ENCODE measurements at places on chromosomes 6 and 20.

DNA sequence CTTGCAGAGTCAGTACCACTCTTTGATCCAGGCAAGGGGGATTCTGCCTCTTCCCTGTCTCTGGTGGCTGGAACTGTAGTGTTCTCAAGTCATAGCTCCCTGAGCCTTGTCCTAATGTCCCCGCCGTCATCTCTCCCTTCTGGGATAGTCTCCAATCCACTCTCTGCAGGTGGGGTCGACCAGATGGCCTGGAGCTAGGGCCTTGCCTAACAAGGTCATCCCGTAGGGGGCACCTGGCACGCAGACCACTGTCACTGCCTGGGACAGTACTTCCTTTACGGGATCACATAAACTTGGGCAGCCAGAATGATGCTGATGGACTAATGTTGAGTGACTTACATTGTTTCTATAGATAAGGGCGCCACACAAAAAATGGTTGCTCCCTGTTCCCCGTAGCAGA is 118.9 kb upstream of the SLC22A23 start:
- no peak for DNase-seq

GRCh38 chr20:25277051-25277801 is 29.3 kb downstream of the PYGB start:
- no peak for DNase-seq

DNA sequence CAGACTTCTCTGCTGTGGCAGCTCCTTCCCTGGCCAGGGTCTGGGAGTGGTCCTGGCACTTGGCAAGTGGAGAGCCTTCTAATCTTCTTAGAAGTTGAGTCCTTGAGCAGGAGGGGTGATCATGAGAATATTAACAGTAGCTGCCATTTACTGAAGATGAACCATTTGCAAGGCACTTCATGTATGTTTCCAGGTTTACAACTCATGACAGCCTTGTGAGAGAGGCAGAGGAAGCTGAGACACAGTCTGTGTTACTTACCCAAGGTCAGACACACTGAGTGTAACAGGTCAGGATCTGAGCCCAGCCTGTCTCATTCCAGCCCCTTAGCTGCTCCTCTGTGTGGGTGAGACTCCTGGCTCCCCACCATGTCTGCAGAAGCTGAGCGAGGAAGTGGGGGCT is 45.5 kb upstream of the SRF start:
- no peak for DNase-seq

- DNase-seq: no peak
These were observed 58.2 kb downstream of the DNAH8 start for GRCh38 chr6:38773338-38773737.

- no peak for DNase-seq
These were observed 139.6 kb upstream of the RNF24 start for GRCh38 chr20:4154958-4155411.

DNA sequence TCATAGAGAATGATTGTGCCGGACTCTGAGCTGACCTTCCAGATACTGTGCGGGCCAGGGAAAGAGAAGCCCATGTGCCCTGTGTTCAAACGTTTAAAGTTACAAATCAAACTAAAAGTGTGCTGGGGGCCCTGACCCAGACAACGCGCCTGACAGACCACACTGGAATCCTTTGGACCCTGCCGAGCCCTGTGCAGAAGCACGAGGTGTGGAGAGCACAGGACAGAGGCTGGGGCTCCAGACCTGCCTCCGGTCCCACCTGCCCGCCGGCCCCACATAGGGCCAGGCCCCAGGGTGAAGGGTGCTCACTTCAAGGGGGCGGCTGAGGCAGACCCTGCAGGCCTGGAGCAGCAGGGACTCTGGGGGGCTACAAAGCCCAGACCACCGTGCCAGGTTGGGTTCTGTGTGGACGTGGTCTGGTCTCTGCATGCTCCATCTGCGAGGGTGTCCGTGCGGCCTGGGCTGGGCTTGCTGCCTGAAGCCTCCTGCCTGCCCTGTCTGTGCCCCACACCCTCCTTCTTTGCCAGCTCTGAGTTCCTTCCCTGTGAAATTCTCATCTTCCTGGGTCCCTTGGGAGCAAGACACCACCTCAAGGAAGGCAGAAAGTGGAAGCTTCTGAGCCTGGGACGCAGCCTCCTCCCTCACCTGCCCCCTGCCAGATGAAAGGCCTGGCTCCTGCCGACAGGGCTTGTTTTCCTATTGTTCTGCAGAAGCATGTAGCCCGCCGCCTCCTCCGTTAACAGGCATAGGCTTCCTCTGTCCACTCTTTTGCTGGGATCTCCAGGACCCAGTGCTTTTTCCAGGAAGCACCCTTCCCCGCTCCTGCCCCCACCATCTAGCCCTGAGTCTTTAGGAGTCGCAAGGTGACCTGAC is 186.2 kb downstream of the ERMARD start:
- no peak for DNase-seq

DNA sequence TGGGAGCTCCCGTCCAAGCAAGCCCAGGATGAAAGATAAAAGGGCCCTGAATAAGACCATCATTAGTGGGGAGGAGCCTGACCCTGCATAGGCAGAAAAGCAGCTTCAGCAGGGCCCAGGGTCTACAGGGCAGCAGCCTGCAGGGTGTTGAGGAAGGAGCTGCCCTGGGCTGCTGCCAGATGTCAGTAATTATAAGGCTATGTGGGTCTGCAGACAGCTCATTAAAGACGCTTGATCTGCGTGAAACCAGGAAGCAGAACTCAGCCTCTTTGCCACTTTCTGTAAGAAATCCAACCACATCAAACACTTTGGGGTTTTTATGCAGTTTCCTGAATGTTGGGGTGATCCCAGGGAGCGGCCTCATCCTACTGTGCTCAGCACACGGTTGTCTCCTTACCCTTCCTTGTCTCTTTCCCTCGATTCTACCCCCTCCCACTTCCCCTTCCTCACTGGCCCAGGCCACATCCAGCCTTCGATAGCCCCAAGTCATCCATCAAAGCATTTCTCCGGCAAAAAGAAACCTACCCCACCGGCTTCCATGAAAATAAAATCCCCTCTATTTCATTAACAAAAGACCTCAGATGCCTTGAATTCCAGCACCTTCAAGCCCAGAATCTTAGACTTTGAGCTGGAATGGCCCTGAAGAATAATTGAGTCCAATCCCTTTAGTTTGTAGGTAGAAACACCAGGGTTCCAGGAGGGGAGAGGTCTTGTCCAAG is 1.0 kb upstream of the TGM6 start:
- DNase-seq: peak; percentile 13
